ENCODE measurements at places on chromosomes 4 and X. TPM values are rescaled to one million over a fixed set of nuclear protein-coding genes. Genes with fewer than 3 reads are reported as not detected.

LUZP4 gene
- total RNA-seq = not detected

MTTP gene
- total RNA-seq = not detected

- no peak for DNase-seq
Measured at GRCh38 chrX:110252711-110253110, 65.2 kb downstream of the AMMECR1 start.

DNA sequence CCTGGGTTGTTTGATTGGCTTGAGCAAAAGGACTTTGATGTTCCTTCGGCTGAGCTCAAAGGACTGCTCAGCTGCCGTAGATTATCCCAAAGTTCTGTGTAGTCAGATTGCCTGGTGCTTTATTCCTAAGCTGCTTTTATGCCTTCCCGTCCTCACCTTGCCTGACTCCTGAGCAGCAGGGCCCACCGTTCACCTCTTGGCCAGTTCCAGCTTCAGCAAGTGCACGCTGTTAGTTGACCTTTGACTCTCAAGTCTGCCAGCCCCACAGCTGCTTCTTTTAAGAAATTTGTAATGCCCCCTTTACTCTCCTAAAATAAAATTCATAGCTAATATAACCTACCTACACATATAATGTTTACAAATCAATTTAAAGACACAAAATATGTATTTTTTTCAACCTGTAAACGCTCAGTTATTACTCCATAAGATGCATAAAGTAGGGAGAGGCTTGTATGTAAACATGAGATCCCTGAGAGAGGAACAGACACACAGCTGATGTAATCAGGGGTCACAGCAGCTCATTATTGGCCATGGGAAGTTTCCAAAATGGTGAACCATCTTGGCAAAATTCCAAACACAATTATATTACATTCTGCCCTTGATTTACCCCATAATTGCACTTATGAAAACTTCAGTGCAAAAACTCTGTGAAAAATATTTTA is 28.6 kb downstream of the UCHL1 start:
- DNase-seq = no peak

DNA sequence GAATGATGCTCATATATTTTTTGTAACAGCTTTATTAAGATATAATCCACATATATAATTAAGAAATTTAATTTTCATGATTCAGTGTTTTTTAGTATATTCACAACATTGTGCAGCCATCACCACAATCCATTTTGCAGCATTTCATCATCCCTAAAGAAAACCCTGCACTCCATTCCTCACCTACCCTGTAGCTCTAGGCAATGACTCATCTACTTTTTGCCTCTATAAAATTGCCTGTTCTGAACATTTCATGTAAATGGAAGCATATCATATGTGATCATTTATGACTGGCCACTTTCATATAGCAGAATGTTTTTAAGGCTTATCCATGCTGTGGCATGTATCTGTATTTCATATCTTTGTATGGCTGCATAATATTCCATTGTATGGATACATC is 339.9 kb downstream of the MAPK10 start:
- DNase-seq = no peak
